ENCODE measurements at places on chromosomes 13 and 19.

DNA sequence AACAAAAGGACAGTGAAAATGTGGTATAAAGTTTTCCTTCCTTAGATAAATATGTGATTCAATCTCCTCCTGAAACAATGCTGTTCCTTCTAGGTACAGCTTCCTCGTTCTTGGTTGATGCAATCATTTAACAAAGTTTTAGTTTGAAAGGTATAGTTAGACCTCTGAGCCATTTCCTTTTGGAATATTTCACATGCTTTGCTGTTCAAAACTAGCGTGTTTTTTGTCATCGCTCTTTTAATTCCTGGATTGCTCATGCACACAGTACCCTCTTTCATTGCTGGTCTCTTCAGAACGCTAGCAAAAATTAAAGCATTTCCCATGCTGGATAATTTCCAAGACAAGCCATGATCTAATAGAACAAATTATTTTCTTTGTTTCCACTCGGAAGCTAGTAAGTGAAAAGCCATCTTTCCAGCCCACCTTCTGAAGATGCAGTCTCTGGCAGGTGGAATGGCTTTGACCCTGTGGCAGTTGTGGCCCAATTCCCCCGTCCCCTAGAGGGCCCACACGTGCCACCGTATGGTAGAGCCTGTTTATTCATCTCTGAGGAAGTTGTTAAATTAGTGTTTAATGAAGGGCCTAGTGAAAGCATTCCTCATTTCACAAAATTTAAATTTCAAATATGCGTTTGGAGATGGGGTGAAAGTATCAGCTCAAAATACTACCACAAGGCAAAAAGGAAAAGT lies 1040.6 kb upstream of the SLC10A2 start:
- no peak for DNase-seq

DNA sequence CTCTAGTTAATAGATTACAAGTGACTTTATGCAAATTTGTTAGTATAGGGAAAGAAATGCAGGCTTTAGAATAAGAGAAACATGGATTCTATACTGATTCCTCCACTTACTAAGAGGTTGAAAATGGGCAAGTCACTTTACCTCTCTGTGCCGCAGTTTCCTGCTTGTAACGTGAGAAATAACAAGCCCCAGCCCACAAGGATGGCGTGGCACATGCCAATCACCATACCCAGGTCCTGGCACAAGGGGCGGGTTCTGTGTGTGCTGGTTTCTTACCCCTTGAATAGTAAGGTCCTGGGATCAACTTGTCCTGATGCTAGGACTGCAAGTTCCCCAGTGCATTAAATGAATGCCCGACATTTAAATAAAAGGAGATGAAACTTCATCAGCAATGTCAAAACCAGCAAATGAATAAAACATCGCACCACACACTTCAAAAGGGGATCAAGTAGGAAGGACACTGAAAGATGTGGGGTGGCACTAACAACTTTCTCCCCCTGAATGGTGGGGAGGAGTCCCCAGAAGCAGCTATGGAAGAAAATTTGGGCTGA lies 7.9 kb upstream of the SIGLEC9 start:
- DNase-seq: peak; percentile 21

DNA sequence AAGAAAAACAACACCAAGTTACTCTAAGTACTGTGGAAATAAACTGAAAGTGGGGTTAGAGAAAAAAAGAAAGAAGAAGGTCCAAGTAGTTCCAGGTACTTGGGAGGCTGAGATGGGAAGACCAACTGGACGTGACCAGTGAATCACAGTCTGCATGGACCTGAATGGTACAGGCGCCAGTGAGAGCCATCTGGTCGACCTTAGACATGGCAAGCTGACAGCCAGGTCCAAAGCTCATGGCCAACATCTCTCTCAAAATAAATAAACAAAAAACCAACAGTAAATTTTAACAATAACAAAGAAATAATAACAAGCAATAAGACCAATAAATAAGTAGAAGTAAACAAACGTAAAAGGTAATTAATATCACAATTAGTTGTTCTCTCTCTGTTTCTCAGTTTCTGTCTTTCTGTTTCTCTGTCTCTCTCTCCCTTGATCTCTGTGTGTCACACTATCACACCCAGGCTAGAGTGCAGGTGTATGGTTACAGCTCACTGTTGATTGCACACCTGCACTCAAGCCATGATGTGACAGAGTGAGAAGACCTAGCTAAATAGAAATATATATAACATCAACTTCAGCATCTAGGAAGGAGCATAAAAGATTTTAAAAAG lies 31.6 kb upstream of the ZNF724 start:
- DNase-seq: no peak

DNA sequence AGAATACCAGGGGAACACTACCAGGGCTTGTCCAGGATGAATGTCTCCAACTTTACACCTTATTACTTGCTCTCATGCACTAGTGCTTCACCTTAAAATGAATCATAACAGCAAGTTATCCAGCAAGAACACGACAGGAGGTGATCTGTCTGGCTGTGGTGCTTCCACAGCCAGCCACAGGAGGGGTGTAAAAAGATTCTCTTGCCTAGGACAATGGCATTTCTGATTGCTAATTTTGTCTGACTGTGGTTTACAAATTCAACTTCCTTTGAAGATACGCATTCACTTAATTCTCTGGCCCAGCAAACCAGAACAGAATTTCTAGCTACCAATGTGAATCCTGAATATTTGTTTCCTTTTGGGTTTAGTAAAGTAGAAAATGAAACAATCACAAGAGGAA lies 23.1 kb upstream of the COG3 start:
- no peak for DNase-seq

DNA sequence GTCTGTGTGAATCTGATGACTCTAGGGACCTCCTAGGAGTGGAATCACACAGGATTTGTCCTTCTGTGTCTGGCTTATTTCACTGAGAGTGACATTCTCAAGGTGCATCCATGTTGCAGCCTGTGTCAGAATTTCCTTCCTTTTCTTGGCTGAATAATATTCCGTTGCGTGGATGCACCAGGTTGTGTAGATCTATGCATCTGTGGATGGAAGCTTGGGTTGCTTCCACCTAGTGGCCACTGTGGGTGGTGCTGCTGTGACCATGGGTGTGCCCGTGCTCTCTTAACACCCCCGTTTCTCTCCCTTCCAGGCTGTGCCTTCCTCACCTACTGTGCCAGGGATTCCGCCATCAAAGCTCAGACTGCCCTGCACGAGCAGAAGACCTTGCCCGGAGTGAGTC lies 26.2 kb downstream of the CELF5 start:
- no peak for DNase-seq

DNA sequence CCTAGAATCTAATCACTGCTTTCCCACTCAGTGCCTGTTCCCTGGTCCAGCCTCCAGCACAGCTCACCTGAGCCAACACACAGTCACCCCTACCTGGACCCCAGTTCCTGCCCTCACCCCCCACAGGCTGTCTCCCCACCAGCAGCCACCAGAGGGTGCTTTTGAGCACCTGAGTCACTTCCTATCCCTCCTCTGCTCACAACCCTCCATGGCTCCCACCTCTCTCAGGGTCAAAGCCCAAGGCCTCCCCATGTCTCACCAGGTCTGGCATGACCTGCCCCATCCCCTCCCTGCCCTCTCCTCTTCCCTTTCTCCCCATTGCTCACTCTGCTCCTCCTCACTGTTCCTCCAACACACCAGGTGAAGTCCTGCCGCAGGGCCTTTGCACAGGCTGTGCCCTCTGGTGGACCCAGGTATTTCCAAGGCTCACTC lies 7.1 kb upstream of the DPP9 start:
- DNase-seq: no peak

DNA sequence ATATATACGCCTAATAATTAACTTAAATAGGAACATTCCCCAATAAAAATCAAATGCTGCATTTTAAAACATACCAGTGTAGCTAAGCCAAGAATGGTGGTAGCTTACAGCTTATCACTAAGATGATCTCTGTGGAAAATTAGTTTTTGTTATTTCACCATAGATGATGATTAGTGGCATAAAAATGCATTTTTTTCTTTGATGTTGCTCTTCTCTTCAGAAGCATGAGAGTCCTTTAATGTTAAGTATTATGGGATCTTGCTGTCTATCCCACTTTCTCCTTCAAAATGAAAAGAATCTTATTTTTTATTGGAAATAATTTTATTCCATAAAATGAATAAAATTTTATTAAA lies 731.0 kb downstream of the SLITRK1 start:
- DNase-seq: no peak

GRCh38 chr19:29432677-29433076 lies 93.1 kb upstream of the VSTM2B start:
- no peak for DNase-seq

DNA sequence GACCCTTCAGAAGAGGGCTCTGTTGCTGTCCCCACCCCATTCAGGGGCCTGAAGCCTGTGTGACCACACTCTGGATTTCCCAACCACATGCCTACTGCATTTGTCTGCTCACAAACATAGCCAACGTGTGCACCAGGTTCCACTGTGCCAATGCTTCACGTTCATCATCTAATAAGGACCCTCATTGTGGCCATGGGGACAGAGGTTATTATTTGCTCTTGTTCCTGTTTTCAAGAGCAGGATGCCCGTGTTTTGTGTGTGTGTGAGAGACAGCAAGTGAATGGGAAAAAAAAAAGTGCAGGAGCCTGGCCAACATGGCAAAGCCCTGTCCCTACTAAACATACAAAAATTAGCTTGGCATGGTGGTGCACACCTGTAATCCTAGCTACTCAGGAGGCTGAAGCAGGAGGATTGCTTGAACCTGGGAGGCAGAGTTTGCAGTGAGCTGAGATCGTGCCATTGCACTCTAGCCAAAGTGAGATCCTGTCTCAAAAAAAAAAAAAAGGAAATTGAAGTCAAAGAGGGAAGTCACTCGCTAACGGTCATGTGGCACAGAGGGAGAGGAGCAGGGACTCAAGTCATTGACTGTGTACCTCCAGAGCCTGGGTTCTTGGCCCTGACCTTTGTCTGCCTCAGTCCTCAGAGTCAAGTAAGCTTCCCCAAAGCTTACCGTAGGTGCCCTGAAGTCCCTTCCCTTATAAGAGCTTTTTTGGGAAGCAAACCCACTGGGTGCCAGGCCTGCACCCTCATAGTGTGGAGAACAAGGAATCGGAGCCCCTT lies 6.9 kb downstream of the B3GNT8 start:
- no peak for DNase-seq

DNA sequence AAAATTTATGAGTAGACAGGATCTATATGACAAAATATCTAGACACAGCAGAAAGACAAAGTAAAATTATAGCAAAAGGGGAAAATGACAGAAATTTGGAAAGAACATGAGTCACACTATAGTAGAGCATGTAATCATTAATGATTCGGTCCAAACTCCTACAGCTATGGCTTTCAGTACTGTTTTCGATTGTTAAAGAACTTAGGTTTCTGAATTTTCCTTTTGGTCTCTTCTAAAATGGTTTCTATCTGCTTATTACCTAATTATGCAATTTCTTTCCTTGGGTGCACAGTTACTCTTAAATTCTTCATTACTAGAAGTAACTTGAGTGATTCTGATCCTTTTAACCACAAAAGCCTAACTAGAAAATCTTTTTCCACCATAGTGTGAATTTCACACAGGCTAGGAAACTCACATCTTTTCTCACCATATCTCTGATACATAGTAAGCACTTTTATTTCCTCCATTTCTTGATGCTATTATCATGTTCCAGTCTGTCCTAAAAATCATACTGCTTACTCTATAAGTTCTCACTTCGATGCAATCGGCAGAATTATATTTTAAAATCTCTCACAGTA lies 1101.4 kb downstream of the PCDH9 start:
- DNase-seq: no peak

DNA sequence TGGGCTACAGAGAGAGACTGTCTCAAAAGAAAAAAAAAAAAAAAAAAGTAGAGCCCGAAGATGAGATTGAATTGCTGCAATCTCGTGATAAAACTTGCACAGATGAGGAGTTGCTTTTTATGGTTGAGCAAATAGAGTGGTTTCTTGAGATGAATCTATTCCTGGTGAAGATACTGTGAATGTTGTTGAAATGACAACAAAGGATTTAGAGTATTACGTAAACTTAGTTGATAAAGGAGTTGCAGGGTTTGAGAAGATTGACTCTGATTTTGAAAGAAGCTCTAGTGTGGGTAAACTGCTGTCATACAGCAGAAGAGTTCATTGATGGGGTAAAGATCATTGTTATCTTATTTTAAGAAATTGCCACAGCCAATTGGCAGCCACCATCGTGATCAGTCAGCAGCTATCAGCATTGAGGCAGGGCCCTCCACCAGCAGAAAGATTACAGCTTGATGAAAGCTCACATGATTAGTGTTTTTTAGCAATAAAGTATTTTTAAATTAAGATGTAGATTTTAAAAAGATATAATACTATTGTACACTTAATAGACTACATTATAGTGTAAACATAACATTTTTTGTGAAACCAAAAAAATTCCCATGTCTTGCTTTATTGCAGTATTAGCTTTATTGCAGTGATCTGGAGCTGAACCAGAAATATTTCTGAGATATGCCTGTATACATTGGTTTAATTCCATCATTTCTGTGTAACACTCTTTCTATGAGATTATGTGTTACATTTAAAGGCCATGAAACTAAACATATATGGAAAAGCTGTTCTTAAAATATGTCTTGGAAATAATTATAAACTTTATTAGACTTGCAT lies 43.1 kb downstream of the ZMYM2 start:
- no peak for DNase-seq

GRCh38 chr19:7349961-7350711 lies 1.4 kb downstream of the ARHGEF18 start:
- DNase-seq: no peak

- DNase-seq: no peak
Observed at GRCh38 chr13:104477261-104477660, 1411.0 kb upstream of the SLC10A2 start.

GRCh38 chr13:111855191-111855590 lies 211.8 kb upstream of the SOX1 start:
- no peak for DNase-seq

DNA sequence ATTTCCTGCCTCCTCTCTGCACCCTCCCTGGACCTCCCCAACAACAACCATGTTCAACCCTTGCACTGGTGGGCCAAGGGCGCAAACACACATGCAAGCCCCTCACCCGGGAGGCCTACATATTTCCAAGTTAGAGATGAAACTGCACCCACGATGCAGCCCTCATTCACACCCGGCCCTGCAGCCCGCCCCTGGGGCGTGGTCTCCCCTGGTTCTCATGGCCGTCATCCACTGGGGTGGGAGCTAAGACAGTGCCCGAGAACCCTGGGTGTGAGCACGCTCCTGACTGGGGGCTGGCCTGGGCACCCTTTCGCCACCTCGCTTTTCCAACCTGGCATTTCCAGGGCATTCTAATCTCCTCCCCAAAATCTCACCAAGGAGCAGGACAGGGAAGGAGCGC lies 7.0 kb upstream of the SLC7A10 start:
- DNase-seq: no peak

- DNase-seq: no peak
Observed at GRCh38 chr13:90068658-90069057, 1278.8 kb upstream of the MIR17HG start.

DNA sequence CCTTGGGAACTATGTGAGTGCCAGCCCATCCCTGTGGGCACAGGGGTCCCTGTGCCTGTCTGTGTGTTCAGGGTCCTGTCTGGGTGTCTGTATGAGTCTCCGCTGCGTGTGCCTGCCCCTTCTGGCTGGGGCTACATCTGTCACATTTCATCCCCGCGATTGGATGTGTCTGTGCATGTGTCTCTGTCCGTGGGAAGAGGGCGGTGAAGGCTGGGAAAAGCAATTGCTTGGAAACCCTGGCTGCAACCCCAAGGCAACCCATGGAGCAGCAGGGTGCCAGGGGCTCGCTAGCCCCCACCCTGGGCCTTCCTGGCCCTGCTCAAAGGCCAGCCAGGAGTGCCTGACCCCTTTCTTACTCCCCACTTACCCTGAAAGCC lies 1.4 kb downstream of the MAG start:
- DNase-seq: no peak

Measured in posterior cingulate gyrus (tissue), 11 donors.